NCI-H1436 treated with DMSO at 0.1 percent for 48 hours (cell line): ENCODE measurements at places on chromosomes 12 and 14.

- no peak for DNase-seq
Observed at GRCh38 chr12:119082496-119082895, 96.2 kb upstream of the HSPB8 start.

- DNase-seq: no peak
Observed at GRCh38 chr12:45034861-45035265, 16.0 kb downstream of the DBX2 start.

- DNase-seq: no peak
Observed at GRCh38 chr12:49036029-49036428, 17.5 kb upstream of the PRKAG1 start.

DNA sequence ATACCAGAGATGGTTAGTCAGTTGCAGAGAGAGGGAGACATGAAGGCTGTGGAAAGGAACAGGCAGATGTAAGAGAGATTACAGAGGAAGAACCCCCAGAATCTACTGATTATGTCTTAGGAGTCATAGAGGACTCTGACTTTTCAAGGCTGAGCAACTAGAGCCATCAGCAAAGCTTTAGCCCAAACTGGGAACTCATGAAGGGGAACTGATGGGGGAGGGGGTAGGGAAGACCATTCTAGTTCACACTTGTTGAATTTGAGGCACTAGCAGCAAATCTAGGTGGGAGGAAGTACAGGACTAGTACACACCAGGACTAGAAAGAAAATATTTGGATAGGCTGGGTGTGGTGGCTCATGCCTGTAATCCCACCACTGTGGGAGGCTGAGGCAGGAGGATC, 10.1 kb downstream of the LGALS3 start:
- no peak for DNase-seq
